CD4-positive, alpha-beta T cell treated with Interleukin-6 at 100 ng/mL for 8 hours (primary cell): ENCODE measurements at places on chromosomes 3 and 15.

GRCh38 chr3:17799312-17799711, 56.9 kb upstream of the TBC1D5 start:
- DNase-seq = no peak

DNA sequence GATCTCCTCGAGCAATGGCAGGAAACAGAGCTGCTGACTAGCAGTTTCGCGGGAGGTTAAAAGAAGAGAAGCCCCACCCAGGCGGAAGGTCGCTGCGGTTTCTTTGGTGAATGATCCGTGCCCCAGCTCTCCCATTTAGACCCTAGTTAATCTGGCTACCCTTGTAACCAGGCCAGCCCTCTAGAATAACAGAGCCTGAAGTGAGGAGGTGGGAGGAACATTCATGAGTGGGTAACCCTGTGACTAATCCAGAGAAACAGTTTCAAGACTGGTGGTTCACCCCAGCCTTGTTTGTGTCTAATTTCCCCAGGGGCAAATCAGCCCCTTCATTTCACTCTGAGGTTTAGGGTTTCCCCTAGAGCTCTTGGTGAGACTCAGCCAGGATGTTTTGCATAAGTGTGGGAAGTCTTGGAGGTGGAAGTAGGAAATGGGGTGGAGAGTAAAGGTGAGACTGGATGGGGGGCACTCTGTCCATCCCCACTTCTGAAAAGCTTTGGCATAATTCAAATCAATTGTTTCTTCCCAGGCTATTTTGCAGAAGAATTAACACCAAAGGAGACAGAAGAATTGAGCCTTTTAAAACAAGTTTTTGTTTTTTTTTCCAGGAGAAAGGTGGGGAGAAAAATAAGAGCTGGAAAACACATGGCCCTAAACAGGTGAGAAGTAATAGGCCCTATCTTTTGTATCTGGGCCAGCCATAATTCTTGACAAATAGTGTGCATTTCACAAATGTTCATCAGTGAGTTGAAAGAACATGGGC, 303.1 kb downstream of the RPLP1 start:
- peak; percentile 83 for DNase-seq

- no peak for DNase-seq
These were observed 617.5 kb downstream of the ZPLD1 start for GRCh38 chr3:103052236-103052830.

GRCh38 chr3:114375608-114376421, 82.0 kb downstream of the TIGIT start:
- DNase-seq = no peak

GRCh38 chr3:195718477-195718984, 2.2 kb upstream of the MUC20 start:
- no peak for DNase-seq

GRCh38 chr15:67195305-67195704, 59.2 kb downstream of the AAGAB start:
- DNase-seq = no peak

DNA sequence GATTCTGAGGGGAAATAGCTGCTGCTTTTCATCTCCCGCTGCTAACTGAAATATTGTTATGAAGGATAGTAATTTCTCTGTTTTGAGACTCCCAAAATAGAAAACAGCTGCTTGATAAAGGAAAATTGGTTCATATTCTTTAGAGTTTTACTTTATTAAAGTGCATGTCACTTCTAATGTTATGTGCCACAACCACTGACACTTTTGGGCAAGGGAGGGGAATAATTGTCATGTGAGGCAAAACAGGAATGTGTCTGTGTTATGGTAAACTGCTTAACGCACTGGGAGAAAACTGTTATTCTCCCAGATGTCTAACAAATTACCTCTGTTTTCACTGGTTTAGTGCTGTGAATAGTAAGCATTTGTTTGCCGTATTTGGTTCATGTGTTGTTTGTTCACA, 201.6 kb downstream of the PDZRN3 start:
- no peak for DNase-seq

- no peak for DNase-seq
These were observed 130.9 kb upstream of the RASGRP1 start for GRCh38 chr15:38695249-38696108.

GRCh38 chr15:71117714-71118305, 2.5 kb downstream of the THSD4 start:
- DNase-seq = no peak

GRCh38 chr15:98586066-98586465, 62.3 kb upstream of the IGF1R start:
- DNase-seq = peak; percentile 2

DNA sequence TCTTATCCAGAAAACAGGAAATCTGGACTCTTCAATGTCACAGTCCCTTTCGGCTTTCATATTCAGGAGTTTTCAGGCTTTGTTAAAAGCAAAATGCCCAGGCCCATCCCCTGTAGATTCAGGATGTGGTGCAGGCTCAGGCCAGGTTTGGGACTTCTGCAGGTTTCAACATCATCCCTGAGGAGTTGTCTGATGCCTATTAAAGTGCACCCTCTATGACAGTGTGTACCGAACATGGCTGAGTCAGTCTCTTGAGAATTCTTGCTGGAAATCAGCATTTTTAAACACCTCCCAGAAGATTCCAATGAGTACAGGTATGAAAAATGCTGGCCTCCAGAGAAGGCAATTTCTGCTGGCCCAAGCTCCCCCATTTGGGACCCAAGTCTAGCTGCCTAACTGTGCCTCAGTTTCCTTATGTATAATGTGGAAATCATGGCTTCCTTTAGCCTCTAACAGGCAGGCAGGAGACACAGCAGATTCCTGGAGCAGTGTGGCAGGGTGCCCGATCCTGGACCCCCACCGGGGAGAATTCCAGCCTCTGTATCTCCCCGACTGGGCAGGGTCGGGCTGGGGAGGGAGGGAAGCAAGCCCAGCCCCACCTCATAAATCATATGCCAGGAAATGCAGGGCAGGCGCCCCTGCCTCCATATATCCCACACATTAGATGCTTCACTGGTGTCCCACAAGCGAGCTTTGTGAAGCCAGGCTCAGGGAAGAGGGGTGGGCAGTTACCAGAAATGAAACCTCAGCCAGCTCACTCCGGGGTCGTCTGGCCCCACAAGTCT, 44.4 kb upstream of the SLC6A11 start:
- no peak for DNase-seq

- no peak for DNase-seq
These were observed 5.6 kb upstream of the AP3S2 start for GRCh38 chr15:89899295-89899945.
